ENCODE measurements at places on chromosomes 16 and 17. TPM values are rescaled to one million over a fixed set of nuclear protein-coding genes. Genes with fewer than 3 reads are reported as not detected.

Gene CACNG3
- total RNA-seq, result not detected

Gene ABI3
- total RNA-seq, result 24.0 TPM

Gene NOD2
- total RNA-seq, result 0.30 TPM

Gene NEUROD2
- total RNA-seq, result not detected

Gene BICDL2
- not detected for total RNA-seq

Gene PRSS33
- total RNA-seq, result not detected

Gene FBXL19
- 21.7 TPM for total RNA-seq

Gene KRT12
- total RNA-seq, result not detected

Gene ODAD4
- total RNA-seq, result 0.32 TPM

Gene NKD1
- total RNA-seq, result under 0.01 TPM

Gene KRTAP2-3
- not detected for total RNA-seq

Gene WSB1
- 400 TPM for total RNA-seq

Gene PPP1R9B
- total RNA-seq, result 47.0 TPM

Gene SPN
- not detected for total RNA-seq

Gene ITGB4
- 0.97 TPM for total RNA-seq

Gene PIK3R5
- not detected for total RNA-seq

Gene CCL8
- not detected for total RNA-seq

Gene TAC4
- not detected for total RNA-seq

Gene TEX19
- total RNA-seq, result not detected

Gene PNPO
- 21.1 TPM for total RNA-seq

Gene CLEC3A
- not detected for total RNA-seq

Gene TPSG1
- total RNA-seq, result not detected

Gene HCRT
- not detected for total RNA-seq

Gene UTS2R
- not detected for total RNA-seq

Gene C17orf78
- not detected for total RNA-seq

Gene MT1A
- not detected for total RNA-seq

Gene ARMC5
- 10.9 TPM for total RNA-seq

Gene ABCC11
- not detected for total RNA-seq

Gene OR4D1
- total RNA-seq, result not detected

Gene FCSK
- total RNA-seq, result 14.3 TPM

Gene EXOC3L1
- 29.9 TPM for total RNA-seq

Gene CIITA
- total RNA-seq, result 0.15 TPM

Gene DHX58
- 41.5 TPM for total RNA-seq

Gene GAST
- total RNA-seq, result not detected

Gene ITGAX
- total RNA-seq, result 0.76 TPM

Gene COX10
- total RNA-seq, result 9.1 TPM

Gene ZNF23
- 5.2 TPM for total RNA-seq

Gene SLFN14
- not detected for total RNA-seq

Gene ACSM2B
- total RNA-seq, result not detected

Gene AATK
- 5.2 TPM for total RNA-seq

Gene CSH1
- not detected for total RNA-seq

Gene CDH8
- total RNA-seq, result not detected

Gene KRT9
- not detected for total RNA-seq

Gene ESRP2
- 0.15 TPM for total RNA-seq

Gene DNAH17
- under 0.01 TPM for total RNA-seq
